ENCODE measurements at places on chromosomes 6 and 20.
A peak's percentile ranks its signal among the peaks of the same experiment; 100 is the strongest.

DNA sequence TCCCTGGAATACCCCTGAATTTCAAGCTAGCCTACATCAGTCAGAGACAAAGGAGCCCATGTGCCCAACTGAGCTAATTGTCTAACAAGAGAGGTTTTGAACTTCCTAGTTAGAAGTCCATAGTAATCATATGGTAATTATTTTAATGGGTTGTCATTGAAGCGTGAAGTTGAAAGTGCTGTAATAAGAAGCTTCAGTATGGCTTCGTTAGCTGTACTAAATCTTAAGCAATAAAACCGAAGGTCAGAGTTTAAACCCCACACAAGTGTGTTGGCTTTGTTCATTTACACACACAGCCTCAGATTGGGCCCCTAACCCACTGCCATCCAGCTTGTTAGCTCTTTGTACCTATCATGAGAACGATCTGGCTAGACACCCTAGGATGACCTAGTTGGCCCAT, 195.6 kb upstream of the RIN2 start:
- DNase-seq = peak; percentile 85

GRCh38 chr20:57274299-57274698, 7.9 kb upstream of the BMP7 start:
- DNase-seq = no peak

DNA sequence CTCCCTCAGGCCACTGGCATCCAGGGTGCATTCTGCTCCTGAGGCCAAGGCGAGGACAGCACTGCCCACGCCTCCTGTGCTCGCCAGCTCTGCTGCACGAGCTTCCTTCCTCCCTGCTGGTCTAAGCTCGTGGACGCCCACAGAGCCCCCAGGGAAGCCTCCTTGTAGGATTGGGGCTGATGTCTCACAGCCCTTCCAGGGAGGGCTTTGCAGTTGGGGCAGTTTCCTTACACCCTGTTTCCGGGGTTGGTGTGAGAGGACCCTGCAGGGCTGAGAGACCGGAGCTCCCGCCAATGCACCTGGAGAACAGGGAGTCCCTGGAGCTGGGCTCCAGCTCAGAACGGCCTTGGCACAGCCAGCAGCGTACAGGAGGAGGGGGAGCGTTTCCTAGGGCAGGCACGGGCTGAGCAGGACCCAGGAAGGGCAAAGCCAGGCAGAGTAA, 172.4 kb upstream of the PDE10A start:
- DNase-seq = no peak

GRCh38 chr20:47764154-47764733, 21.0 kb downstream of the SULF2 start:
- no peak for DNase-seq

DNA sequence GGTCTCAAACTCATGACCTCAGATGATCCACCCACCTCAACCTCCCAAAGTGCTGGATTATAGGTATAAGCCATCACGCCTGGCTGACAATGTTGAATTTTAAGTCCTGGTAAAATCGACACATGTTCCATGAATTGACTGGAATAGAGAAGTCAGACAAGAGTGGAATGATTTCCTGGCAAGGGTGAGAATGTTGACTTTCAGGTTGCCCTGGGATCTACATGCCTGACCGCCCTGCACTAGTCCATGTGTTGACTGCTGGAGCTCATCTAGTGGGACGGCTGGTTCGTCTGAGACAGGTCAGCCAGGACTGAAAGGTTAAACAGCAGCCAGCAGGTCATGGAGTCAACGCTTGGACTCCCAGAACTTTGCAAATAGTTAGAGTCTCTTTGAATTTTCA, 88.8 kb downstream of the SASH1 start:
- no peak for DNase-seq

DNA sequence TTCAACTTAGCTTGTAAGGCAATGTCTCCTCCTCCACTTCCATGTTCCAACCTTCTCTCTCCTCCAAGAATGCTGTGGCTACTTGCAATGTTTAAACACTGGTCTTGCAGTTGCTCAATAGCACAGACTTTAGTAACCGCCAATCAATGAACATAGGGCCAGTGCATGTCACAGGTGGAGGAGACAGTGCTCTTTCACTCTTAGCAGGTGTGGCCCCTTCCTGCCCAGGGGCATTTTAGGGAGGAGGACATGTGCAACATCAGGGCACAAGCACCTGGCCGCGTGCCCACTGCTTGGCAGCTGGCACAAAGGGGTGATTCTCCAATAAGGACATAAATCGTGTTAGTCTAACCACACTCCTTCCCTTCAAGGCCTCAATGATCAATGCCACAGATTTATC, 41.3 kb downstream of the ADGRF1 start:
- DNase-seq = no peak

DNA sequence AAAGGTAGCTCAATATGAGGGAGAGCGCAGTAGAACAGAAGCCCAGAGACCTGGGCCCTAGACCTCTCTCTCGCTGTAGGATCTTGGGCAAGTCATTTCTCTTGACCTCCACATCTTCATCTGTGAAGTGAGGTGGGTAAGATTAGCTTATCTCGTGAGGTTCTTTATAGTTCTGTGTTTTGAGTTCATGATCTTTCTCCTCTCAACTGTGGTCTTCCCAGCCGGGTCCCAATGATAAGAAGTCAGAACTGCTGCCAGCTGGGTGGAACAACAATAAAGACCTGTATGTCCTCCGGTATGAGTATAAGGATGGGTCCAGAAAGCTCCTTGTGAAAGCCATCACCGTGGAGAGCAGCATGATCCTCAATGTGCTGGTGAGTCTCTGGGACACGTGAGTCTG, 6.9 kb downstream of the PSMF1 start:
- DNase-seq = no peak

DNA sequence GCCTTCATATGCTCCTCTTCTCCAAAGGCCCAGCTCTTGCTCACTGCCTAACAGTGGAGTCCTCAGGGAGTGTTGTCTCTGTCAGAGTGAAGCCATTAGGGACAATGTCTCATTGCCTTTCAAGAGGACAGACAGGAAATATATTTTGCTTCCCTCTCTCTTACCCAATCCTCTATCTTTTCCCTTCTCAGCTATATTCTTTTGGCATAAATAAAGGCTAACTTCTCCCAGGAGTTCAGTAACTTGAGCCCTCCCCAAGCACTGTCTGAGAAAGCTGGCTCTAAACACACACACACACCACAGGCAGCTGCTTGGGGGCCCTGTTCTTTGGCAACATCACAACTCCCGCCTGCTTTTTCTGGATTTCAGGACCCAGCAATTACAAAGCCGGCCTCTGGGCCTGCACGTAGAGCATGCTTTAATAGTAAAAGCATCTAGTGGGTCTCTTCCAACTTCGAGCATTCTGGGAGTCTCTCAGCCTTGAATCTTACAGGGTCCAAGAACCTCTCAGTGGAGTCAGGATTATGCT, 34.7 kb upstream of the LAMA4 start:
- peak; percentile 90 for DNase-seq

- no peak for DNase-seq
Measured at GRCh38 chr20:1809131-1809572, 86.1 kb upstream of the SIRPA start.

DNA sequence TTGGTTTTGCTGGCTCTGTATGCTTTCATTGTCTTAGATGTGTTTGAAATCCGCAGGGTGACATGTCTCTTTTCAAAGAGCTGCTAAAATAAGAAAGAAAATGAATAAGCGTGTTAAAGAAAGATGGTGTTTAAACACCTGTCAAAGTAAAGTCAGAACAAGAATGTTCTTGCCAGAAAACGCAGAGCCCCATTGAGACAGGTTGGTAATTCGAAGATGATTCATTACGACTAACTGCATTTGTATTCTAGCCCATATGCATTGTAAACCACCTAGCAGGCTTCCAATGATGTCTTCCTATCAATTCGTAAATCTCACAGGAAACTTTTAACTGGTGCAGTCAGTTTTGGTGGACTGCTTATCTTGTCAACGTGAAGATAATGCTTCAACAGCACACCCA, 16.8 kb downstream of the PHACTR2 start:
- no peak for DNase-seq

- DNase-seq = no peak
Measured at GRCh38 chr6:79117752-79118151, 39.7 kb upstream of the PHIP start.

- DNase-seq = no peak
Measured at GRCh38 chr6:21342501-21342900, 251.1 kb upstream of the SOX4 start.

GRCh38 chr6:130848945-130849344, 21.7 kb downstream of the SMLR1 start:
- DNase-seq = no peak

- no peak for DNase-seq
Measured at GRCh38 chr6:132209351-132209750, 191.9 kb downstream of the MOXD1 start.

GRCh38 chr6:166203003-166203640, 35.5 kb upstream of the TBXT start:
- no peak for DNase-seq

DNA sequence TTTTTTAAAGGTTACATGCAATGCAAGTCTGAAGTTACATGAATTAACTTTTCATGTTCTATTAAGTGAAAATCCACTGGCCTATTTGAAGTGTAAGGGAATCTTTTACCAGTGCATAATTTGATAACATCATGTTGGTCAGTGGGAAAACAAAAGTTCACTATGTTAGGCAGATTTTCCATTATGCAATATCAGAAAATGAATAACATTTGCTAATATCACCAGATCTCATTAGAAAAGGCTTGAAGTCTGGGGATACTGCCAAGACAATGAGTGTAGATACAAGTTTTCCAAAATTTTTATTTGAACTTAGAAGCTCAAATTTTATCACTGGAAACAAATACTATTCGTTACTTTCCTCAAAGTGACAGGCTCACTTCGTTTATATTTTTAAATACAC, 296.4 kb upstream of the CDH4 start:
- no peak for DNase-seq

GRCh38 chr6:125224231-125224861, 70.8 kb downstream of the TPD52L1 start:
- DNase-seq = no peak

- DNase-seq = peak; percentile 24
Measured at GRCh38 chr6:25359891-25360290, 80.7 kb downstream of the CARMIL1 start.

- DNase-seq = peak; percentile 44
Measured at GRCh38 chr6:138970856-138971425, 17.1 kb downstream of the REPS1 start.

DNA sequence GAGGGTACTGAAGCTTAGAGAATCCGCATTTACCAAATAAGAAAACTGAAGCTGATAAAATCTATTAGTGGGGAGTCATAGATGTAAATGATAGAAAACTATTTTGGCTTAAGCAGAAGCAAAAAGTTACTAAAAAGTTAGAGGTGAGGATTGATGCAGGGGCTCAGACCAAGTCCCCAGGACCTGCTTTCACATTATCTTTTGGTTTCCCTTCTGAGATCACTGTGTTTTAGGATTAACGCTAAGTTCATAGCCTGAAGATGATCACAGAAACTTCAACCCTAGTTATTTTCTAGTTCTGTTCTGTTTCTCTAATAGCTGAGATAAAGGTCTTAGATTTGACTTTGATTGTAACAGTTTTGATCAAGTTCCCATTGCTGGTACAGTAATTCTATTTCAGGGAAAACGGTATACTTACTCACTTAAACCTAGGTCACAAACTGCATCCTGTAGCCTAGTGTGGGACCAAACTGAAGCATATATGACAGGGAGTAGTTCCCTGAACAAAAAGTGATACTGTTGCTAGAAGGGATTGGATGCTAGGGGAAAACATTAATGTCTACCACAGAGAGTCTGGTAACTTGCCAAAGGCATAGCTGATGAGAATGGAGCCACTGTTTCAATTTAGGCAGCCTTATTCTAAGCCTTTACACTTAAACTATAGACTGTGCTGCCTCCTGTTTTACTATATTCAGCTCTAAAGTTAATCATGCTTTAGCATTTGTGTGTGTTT, 13.1 kb downstream of the CYB5R4 start:
- DNase-seq = no peak

DNA sequence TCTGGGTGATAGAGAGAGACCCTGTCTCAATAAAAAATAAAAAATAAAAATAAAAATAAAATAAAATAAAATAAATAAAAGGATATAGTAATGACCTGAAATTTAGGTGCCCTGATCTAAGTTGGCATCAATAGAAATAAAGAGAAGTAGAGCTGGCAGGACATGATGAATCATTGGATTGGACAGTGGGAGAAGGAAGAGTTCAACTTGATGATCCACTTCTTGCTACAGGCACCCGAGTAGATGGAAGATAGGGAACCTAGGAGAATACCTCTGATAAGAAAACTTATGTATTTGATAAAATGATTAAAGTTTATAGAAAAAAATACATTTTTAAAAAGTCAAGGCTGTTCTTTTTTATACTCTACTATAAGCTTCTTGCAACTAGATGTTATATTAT, 79.0 kb downstream of the ADTRP start:
- no peak for DNase-seq

DNA sequence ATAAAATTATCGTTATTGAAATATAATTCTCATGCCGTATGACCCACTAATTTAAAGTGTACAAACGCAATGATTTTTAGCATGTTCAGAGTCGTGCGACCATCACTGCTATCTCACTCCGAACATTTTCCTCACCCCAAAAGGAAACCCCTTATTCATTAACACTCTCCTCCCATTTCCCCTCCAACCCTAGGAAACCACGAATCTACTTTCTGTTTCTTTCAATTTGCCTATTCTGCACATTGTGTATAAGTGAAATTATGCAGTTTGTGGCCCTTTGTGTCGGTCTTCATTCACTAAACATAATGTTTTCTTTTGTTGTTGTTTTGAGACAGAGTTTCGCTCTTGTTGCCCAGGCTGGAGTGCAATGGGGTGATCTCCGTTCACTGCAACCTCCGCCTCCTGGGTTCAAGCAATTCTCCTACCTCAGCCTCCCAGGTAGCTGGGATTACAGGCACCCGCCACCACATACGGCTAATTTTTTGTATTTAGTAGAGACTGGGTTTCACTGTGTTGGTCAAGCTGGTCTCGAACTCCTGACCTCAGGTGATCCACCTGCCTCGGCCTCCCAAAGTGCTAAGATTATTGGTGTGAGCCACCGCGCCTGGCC, 99.7 kb upstream of the ZNF217 start:
- no peak for DNase-seq

GRCh38 chr6:107616775-107617174, 126.9 kb downstream of the SOBP start:
- peak; percentile 85 for DNase-seq

- DNase-seq = no peak
Measured at GRCh38 chr6:132569170-132569569, 952 bp upstream of the TAAR6 start.

DNA sequence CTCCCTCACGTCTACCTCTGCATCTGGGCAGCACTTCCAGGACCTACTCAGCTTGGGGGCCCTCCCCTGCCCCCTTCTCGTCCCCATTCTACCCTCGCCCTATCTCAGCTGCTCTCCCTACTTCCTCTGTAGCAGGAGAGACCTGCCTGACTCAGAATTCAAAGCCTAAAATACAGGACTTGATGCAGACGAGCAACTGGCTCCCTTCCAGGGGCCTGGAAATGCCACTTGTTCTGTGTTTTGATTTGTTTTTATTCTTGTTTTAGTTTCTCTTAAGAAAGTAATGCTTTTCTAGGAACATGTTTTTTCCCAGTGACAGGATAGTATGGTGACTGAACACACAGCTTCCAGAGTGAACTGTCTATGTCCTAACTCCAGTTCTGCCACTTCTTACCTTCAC, 320.4 kb upstream of the CDH4 start:
- DNase-seq = no peak

- DNase-seq = no peak
Measured at GRCh38 chr6:75449630-75450206, 43.9 kb downstream of the FILIP1 start.

- no peak for DNase-seq
Measured at GRCh38 chr20:16301986-16302385, 271.3 kb downstream of the KIF16B start.

GRCh38 chr6:112030206-112030960, 23.5 kb upstream of the CCN6 start:
- DNase-seq = no peak

Data from eye (tissue), 1 donor.